ENCODE measurements at places on chromosomes 1 and 21.
A peak's percentile ranks its signal among the peaks of the same experiment; 100 is the strongest.

GRCh38 chr21:35940074-35940927 is 120.0 kb downstream of the SETD4 start:
- peak; percentile 41 for DNase-seq

DNA sequence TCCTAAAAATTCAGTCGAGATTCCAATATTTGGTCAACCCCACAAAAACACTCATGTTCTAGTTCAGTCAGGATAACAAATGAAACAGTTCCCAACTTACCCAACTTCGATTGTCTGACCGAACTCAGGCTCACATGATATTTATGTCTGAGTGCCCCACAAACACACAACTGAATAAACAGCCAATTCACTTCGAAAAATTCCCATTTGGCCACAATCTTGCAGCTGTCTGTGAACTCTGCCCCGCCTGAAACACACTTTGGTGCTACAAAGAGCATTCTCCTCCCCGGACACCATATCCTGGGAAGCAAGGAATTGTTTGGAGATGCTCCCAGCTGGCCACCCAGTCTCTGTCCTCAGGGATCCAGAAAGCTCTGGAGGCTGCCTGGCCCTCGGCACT is 52.9 kb upstream of the SIM2 start:
- DNase-seq = no peak

DNA sequence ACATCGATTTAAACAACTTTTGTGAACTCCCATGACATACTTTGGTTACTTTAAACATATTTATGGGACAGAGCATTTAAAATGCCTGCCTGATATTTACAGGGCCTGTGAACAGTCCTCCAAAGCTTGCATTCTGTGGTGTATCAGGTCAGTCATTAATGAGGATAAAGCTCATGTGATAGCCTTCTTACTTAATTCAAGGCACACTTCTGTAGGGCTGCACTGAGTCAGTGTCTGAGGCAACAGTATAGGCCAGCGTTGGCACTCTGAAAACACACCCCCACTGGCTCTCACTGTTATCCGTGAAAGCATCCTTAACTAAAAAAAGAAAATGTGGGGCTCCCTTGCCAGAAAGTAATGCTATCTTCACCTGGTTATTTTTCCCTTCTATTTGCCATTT is 200.0 kb downstream of the NFIA start:
- no peak for DNase-seq

DNA sequence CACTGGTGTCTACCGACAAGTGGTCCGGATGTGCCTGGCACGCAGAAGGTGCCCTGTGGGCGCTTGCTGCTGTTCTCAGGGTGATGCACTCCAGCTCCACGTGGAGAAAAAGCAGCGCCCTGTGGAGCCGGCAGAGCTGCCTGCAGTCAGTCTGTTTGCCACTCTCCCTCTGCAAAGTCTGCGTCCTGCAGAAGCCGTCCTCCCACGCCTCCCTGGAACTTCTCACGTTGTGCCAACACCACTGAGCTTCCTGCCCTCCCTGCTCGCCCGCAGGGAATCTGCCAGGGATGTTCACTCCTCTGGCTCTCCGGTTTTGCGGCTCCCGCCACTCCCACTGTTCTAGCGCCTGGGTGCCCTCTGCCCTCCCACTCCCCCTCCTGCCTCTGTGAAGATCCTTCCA is 19.8 kb upstream of the UBXN10 start:
- no peak for DNase-seq

GRCh38 chr1:58576727-58577653 is at the start of gene TACSTD2:
Gene TACSTD2, minus strand, starts transcription at chr1:58577252. Its CDS starts 96 bp downstream, at chr1:58577156.
- no peak for DNase-seq

- DNase-seq = no peak
These were observed 56.1 kb downstream of the SKI start for GRCh38 chr1:2283991-2284895.

GRCh38 chr1:225146478-225146877 is 217.0 kb downstream of the DNAH14 start:
- no peak for DNase-seq

- no peak for DNase-seq
These were observed 99.5 kb downstream of the UBE2U start for GRCh38 chr1:64302971-64303370.

GRCh38 chr1:34002810-34003209 is 138.9 kb downstream of the HMGB4 start:
- no peak for DNase-seq

DNA sequence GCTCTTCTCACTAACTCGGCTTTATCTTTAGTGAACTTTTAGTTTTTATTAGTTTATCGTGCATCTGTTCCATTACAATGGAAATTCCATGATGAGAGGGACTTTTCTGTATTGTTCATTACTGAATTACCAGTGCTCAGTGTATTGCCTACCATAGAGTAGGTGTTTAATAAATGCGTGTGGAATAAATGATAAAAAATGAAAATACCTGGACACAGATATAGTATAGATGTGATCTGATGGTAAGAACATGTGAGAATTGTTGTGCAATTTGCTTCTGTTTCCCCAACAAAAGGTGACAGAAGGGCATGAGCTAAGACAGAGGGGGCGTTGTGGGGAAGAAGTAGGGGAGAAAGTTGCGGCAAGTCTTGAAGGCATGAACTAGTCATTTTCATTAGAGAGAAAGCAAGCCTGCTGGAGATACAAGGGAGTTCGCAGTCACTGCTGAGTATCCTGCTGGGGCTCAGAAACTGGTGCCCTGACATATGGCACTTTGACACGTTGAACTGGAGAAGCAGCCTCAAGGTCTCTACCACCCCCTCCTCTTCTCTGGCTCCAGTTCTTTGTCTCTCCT is 5.6 kb upstream of the COG2 start:
- no peak for DNase-seq

DNA sequence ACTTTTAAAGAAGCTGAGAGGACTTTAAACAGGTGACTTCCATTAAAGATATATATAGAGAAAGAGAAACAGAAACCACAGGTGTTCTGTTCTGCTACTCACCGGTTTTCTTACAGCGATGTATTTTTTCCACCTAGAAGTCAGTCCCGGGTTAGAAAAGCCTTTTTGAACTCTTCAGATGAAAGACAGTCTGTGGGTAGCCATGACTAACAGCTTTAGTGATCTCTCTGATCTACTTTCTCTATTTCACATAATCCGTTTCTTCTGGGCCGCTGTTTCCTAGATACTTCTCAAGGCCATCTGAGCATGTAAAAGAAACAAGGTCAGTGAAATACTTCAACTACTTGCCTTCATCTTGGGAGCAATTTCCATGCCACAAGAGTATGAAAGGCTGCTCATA is 25.1 kb downstream of the WDR64 start:
- no peak for DNase-seq

DNA sequence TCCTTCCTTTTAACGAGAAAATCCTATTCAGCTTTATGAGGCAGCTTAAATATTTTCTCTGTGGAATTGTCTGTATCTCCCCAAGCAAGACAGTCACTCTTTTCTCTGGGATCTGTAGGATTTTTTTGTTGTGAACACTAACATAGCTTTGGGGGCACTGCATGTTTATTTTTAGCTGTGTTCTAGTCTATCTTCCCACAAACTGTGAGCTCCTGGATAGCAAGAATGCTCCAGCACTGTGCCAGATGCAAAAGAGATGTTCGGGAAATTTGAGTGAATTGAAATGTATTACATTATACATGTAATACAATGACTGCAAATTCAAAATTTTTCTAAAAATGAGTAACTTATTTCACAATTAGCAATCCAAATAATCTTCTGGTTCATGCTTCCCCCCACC is 282.2 kb downstream of the PLPP3 start:
- DNase-seq = no peak

GRCh38 chr1:244082969-244083368 is 31.9 kb downstream of the ZBTB18 start:
- no peak for DNase-seq

DNA sequence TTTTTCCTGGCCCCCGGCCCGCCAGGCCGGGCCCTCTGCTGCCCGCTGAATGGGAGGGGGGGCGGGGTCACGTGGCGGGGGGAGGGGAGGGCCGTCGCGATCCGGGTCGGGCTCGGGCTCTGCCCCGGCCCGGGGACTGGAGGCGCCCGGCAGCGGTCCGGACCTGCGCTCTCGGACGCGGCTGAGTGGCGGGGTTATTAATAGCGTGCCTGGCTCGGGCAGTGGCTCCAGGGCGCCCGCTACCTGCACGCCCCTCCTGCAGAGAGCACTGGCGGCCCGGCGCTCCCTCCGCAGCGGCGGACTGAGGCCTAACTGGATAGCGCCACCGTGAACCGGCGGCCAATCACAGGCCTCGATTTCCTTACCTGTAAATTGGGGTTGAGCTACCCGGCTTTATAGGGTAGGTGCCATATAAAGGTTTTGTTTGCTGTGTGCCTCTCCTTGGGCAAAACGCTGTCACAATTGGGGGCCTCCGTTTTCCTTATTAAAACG is 28.1 kb downstream of the AHDC1 start:
- DNase-seq = peak; percentile 87

GRCh38 chr1:44828003-44828651 is 14.9 kb downstream of the PTCH2 start:
- DNase-seq = no peak

DNA sequence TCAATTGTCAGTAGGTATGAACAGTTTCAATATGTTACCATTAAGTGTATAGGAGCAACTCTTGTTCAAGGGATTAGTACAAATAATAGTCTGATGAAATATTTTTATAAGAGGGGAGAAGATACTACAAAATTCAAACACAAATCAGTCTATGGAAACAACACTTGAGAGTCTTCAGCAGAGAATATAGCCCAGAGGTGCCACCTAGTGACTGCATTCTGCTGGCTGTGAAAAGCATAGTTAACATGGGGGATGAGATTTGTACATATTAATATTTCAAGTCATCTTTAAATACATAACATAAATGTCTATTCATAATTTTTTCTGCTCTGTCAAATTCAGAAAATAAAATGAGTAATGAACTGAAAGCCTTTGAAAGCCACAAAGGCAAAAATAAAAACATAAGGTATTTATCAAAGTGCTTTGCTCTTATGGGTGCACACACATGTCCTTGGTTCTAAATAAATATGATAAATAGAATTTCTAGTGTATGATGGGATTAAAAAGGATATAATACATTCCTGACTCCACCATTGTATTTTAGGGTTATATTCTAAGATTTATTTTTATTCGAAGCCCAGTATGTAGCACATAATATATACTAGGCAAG is 440.9 kb upstream of the ZRANB2 start:
- DNase-seq = peak; percentile 15

- no peak for DNase-seq
These were observed 1356.3 kb downstream of the KCNT2 start for GRCh38 chr1:195251900-195252299.

- no peak for DNase-seq
These were observed 8.2 kb upstream of the PADI6 start for GRCh38 chr1:17363771-17364170.

GRCh38 chr1:165327538-165327937 is 29.0 kb downstream of the LMX1A start:
- DNase-seq = no peak

DNA sequence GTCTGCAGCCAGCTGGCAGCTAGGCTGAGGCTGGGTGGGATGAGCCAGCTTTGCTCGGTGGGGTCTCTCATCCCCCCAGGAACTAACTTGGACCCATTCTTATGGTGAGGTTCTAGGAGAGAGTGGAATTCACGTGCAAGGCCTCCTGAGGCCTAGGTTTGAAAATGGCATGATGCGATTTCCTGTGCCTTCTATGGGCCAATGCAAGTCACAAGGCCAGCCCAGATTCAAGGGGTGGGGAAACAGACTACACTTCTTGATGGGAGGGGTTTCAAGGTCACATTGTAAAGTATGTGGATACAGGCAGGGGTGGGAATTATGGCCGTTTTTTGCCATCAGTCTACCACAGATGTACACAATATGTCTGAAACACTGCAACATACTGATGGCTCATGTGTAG is 48.3 kb downstream of the HTR6 start:
- DNase-seq = no peak

GRCh38 chr1:87959236-87959635 is 630.6 kb downstream of the LMO4 start:
- no peak for DNase-seq

DNA sequence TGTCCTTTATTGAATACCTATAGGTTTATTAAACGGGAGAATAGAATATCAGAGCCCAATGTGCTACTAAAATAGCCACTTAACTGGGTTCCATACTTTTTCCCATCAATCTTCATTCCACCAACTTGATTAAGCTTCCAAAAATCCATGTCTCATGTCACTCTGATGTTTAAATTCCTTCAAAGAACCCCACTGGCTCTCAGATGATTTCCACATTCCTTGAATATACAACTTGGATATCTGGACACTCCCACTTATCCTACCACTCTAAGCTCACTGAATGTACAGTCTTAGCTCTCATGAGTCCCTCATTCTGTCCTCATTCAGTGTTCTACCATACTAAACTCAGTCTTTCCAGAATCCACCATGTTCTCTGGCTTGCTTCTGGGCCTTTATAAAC is 21.1 kb downstream of the COL11A1 start:
- DNase-seq = no peak

DNA sequence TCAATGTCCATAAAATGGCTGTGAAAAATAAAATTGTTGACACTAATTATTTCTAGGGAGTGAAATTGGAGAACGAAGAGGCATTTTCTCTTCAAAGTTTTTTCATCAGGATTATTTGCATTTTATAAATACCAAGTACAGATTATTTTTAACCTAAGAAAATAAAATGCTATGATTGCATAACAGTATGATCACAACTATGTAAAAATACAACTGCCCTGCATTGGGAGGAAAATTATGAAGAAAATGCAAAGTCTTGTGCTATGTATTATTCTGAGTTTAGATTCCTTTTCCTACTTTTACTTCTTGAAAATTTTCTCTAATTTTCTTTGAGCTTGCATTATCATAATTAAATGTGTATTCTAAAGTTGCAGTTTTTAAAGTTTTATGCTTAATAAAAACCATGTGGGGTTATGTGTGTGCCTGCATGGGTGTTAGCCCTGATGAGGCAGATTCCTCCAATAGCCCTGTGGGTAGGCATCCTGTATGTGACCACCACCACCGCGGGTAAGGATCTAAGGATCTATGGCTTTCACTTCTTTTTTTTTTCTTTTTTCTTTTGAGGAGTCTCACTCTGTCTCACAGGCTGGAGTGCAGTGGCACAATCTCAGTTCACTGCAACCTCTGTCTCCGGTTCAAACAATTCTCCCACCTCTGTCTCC is 24.7 kb downstream of the STX6 start:
- no peak for DNase-seq

DNA sequence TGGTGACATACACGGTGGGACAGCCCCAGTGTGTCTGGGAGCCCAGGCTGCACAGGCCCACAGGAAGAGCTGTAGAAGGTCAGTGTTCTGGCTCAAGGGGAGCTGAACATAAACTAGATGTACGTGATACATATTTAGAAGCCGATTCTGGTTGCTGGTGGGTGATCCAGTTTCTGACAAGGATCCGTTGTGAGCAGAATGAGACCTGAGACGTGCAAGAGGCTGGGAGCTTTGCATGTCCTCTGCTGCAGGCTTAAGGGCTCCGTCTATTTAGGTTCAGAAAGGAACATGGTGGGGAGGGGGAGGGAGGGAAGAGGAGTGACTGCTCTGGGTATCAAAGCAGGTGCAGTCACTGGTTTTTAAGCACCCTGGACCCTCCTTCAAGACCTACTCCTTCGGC is 18.6 kb downstream of the LRRC38 start:
- no peak for DNase-seq

GRCh38 chr1:47227341-47228232 is 4.4 kb downstream of the TAL1 start:
- no peak for DNase-seq
